T-helper 17 cell (primary cell): ENCODE measurements at places on chromosomes 7 and 10. TPM values are rescaled to one million over a fixed set of nuclear protein-coding genes. Genes with fewer than 3 reads are reported as not detected.

The GIMAP6 gene
- total RNA-seq, result 48.3 TPM

The PVRIG gene
- total RNA-seq, result 30.5 TPM

The MSMB gene
- not detected for total RNA-seq

The CHAT gene
- total RNA-seq, result not detected

The PTPRZ1 gene
- total RNA-seq, result not detected

The ANKRD1 gene
- not detected for total RNA-seq

The HKDC1 gene
- total RNA-seq, result 1.7 TPM

The DNAJB12 gene
- 42.9 TPM for total RNA-seq

The PDIA4 gene
- total RNA-seq, result 42.4 TPM
